AG04450 (cell line): ENCODE measurements at places on chromosomes 6 and 20.

- no peak for DNase-seq
These were observed 608.6 kb downstream of the COL12A1 start for GRCh38 chr6:74597266-74597665.

GRCh38 chr6:54827010-54827409, 19.6 kb upstream of the FAM83B start:
- DNase-seq: no peak

DNA sequence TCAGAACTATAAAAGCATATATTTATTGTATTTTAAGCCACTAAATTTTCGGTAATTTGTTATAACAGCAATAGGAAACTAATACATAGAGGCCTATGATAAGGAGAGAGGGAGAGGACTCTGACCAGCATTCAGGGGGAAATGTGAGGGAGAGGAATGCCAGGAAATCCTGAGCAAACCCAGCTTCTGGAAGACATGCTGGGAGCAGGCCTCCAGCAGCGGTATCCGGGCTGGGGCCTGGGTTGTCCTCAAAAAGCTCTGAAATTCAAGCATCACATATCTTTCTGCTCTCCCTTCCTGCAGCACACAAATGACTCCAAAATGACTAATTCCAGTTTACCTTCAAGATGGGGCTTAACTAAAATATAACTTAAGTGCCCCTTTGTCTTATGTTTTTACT, 33.4 kb upstream of the RIMS1 start:
- DNase-seq: no peak

- no peak for DNase-seq
These were observed 51.9 kb downstream of the ERMARD start for GRCh38 chr6:169803271-169803811.

DNA sequence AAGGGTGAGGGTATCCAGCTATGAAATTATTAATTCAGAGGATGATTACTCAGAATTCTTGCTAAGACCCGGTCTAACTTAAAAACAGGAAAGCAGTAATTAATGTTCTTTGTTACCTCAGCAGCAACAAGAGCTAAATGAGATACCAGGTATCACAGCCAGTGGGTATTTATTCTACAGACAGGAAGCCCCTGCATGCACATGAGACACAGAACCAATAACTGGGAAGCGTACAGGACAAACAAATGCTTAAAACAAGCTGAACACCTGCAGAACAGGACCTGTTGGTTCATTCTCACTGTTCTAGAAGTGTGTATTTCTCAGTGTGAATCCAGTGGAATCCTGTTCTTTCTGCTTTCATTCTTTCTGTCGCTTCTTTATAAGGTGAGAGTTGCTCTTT, 30.9 kb downstream of the SCML4 start:
- DNase-seq: no peak

- peak; percentile 60 for DNase-seq
These were observed 6.3 kb downstream of the TNFAIP3 start for GRCh38 chr6:137873273-137873762.

- no peak for DNase-seq
These were observed 69.7 kb upstream of the NHSL1 start for GRCh38 chr6:138568997-138569396.

DNA sequence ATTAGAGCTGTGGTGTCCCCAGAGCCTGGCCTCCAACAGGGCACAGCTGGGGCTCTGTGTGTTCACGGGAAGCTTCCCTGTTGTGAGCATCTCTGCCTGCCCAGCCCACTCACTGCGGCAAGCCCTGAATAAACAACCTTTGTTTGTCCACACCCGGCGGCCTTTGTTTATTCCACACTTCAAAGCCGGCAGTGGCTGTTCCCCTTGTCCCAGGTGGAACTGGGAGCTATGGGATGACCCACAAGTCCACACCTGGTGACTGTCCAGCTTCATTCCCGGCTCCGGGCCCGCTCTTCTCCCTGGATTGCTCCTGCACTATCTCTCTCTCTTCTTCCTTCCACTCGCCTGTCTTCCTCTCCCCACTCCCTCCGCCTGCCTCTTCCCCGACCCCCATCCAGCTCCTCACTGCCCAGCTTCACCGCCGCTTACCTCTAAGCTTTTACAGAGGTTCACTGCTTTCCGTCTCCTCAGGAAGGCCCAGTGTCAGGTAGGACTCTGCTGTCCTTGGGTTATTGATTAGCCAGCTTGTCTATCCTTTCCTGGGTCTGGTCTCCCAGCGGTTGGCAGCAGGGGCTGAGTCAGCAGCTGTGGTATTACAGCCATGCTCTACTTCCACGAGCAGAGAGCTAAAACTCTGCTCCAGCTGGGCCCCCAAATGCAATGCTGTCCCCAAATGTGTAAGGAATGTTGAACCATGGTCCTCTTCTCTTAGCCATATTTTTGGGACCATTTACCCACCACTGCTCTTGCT, 17.8 kb downstream of the DACT2 start:
- DNase-seq: no peak
